ENCODE measurements at places on chromosomes 6 and 20.

- no peak for DNase-seq
Measured at GRCh38 chr6:149095842-149096241, 221.7 kb upstream of the TAB2 start.

GRCh38 chr6:41582540-41582939 lies 36.4 kb downstream of the FOXP4 start:
- no peak for DNase-seq

GRCh38 chr20:44231713-44232468 lies 15.2 kb upstream of the GDAP1L1 start:
- no peak for DNase-seq

DNA sequence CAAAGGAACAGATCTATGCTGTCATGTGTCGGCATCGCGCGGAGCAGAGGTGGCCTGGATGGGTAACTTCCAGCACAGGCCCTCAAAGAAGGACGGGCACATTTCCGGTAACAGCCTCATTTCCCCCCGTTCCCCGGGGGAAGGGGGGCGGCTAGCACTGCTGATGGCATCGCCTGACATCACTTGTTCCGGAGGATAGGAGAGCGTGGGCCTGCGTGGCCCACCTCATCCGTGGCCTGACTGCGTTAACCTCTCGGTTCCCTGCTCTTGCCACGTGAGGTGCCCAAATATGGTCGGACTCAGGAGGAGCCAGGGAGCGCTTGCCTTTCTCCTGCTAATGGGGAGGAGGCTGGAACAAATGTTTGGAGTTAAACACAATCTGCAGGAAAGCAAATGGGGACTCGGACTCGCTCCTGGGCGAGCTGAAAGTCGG lies at the start of gene AKAP12:
TSS of gene AKAP12 (plus strand) at position 365 of the 433 bp plus-strand sequence. CDS start 596 bp downstream, outside the sequence.
- peak; percentile 27 for DNase-seq

DNA sequence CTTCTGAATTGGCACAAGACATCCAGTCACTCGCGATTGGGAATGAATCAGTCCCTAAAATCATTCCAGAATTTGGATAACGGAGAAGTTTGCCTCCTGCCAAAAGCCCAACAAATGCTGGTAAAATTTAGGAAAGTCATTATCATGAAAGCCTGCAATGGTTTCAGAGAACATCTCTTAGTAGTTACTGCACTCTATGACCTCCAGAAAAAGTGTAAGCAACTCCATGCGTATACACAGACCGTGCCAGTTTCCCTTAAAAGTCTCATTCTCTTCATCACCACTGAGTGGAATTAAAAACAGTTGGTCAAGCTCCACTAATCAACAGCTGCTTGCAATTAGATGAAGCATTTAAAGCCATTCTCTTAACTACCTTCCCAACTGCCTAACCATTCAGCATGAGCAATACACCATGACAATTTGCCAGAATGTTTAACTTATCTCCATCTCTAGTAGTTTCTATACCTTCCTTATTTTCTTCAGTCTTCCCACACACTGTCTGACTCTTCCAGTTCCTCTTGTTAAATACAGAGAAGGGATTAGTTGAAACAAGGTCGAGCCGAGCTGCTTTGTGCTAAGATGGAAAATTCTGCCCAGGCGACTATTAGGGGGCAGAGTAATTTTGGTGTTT lies 183.6 kb upstream of the PRDM1 start:
- no peak for DNase-seq

DNA sequence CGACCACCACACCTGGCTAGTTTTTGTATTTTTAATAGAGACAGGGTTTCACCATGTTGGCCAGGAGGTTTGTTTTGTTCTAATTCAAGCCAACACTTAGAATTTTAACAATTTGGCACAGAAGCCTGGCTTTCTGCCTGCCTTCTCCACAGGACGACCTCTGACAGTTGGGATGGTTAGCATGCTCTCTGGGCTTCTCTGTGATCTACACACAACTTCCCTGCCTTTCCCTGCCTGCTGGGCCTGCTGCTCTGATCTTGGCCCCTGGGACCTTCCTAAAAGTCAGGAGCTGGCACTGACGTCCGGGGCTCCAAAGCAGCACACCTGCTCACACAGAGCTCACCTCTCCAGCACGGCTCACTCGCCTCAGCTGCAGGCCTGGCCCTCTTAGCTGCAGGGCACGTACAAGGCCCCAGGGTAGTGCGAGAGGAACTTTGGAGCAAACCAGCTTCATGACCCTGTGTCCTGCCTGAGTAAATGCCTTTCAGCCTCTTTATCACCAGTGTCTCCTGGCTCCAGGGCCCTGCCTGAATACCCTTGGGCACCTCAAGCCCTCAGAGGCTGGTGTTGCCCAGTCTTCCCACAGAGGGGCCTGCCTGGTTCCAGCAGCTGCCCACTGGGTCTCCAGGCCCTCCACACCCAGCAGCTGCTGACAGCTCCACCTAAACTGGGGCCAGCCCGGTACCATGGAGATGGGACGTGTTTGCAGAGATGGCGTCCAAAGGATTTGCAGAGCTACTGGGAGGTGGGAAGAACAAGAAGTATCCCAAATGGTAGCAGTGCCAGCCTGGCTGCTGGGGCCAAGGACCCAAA lies 96.0 kb downstream of the PSMB1 start:
- no peak for DNase-seq

GRCh38 chr6:111852725-111853124 lies 20.5 kb downstream of the FYN start:
- DNase-seq = no peak

DNA sequence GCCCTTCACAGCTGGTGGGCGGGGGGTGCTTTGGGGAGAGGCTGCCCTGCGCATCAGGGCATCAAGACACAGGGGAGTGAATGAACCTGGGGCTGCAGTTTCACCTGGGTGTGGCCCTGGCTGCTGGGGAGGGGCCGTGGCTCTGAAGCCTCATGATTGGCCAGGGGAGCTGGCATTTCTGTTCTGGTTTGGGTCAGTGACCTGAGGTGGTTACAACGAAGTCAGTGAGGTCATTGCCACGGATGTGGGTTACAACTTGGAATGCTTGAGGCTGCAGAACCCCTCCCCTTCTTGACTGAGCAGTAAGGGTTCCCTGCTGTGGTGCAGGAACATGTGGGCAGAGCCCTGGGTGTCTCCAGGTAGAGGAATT lies 3.0 kb downstream of the TCEA2 start:
- peak; percentile 69 for DNase-seq

DNA sequence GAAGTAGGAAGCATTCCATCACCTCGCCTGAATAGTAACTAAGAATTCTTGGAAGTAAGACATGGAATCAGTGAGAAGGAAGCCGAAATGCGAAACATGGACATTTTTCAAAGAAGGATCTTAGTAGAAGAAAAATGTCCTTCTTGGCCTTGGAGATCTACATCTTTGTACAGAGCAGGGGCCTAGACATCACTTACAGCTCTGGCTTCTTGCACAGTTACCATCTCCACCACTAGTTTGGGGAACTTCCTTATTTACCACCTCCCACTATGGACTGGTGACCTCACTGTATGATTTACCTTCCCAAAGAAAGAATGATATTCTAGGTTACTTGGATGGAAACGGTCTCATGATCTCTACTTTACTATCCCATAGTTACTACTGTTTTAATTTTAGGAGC lies 15.7 kb downstream of the CASS4 start:
- no peak for DNase-seq

DNA sequence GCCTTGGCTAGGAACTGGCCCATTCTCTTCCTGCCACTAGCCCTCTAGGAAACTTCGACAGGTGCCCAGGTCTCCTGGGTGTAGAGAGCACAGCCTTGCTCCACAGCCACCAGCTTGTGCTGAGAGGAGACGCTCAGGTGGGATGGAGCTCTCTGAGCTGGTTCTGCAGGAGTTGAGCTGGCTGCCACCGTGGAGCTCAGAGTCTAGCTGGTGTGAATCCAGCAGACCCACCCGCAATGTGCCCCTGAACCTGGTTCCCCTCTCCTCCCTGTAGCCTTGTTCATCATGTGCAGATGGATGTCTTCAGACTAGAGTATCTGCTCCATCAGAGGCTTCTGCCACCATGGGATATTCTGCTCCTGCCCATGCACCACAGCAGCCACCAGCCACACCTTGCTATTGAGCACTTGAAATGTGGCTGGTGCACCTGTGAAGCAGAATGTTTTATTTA lies 222.5 kb downstream of the SYNDIG1 start:
- no peak for DNase-seq

DNA sequence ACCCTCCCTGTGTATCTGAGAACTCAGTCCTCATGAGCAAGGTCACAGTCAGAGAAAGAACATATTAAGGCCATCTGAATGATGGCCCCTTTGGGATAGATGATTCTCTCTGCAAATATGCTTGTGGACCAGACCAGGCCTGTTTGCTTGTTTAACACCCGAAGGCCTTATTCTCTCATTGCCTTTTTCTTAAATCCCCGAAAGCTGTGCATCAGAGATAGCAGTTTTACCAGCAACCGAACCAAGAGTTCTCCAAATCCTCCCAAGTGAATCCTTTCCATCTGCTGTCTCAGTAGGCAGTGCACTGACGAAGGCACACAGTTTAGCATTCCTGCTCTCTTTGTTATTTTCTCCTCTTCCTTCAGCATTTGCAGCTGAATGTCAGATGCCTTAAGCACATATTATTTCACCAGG lies 79.8 kb downstream of the TRMT6 start:
- no peak for DNase-seq

- DNase-seq = no peak
Measured at GRCh38 chr6:39362487-39362865, 40.0 kb upstream of the KCNK16 start.

GRCh38 chr20:20525756-20526155 lies 157.9 kb downstream of the INSM1 start:
- no peak for DNase-seq

DNA sequence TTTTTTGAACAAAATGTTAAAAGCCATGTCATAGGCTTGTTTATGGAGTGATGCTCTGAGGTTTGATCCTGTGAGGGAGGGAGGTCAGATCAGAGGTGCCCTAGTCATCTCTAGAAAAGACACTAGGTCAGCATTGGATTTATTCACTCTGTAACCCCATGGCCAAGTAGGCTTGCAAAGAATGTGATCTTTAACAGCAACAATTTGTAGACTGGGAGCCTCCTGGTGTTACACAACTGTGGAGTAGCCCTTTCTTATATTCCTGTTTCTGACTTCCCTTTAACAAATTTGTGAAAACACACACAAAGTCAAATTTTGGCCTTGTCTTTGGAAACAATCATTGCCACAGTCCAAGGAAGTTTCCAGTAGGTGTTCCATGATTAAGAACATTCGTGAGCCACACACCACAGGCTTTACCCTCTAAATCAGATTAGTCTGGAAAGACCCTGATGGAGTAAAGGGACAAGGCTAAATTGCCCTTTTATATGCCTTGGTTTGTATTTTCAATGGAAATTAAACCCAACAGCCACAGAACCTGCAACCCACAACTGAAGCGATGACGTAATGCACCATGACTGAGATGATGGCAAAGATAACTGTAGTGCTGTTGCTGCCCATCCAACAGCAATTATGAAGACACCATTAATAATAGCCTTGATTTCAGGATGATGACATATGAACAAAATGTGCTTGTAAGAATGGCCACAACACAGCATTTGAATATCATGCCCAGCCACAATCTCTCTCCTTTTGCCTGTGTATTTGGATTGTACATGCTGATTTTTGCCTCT lies 22.1 kb downstream of the SCP2D1 start:
- DNase-seq = no peak

DNA sequence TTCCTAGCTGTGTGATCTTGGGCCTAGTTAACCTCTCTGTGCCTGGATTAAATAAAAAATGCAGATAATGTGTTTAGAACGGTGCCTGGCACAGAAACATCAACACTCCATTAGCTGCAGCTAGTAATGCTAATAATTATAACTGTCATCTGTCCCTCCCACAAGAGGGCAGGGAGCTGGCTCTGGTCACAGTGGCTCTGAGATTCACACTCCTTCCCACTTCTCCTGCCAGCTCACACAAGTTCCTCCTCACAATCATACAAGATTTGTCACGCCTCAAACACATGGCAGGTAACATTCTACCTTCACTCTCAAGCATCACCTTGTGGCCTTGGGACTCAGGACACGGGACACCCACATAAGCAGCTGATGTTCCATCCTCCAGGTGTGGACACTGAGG lies 2.4 kb downstream of the ADA start:
- no peak for DNase-seq

GRCh38 chr6:97626671-97627441 lies 343.8 kb upstream of the MMS22L start:
- no peak for DNase-seq

DNA sequence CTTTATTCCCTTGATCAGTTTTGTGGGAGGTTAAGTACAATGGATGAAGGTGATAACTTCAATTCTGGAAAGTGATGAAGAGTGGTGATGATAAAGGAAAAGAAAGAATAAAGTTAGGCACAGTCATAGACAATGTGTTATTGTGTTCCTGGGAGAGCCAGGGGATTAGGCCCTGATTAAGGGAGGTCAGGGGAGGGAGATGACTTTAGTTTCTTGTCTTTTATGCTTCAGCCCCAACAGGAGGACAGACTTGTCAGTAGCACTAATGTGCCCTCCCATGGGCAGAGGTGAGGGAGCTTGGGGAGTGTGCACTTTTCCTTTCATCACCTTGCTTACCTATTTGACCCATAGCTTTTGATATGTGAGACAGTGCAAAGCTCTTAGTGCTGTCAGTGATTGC lies 115.7 kb downstream of the CD109 start:
- DNase-seq = no peak

- DNase-seq = no peak
Measured at GRCh38 chr6:108651340-108652227, 90.9 kb downstream of the FOXO3 start.

All from activated naive CD8-positive, alpha-beta T cell treated with anti-CD3 and anti-CD28 coated beads for 36 hours (primary cell).